ENCODE measurements at places on chromosomes 7 and 10. TPM values are rescaled to one million over a fixed set of nuclear protein-coding genes. Genes with fewer than 3 reads are reported as not detected.
A peak's percentile ranks its signal among the peaks of the same experiment; 100 is the strongest.

- no peaks in the 10 kb centered on the region for H3K36me3 ChIP-seq
- peaks cover 21% of the 10 kb centered on the region for H3K4me1 ChIP-seq
- peak overlapping the region; percentile 42 for H3K27ac ChIP-seq
- no peak overlapping the region for H3K4me3 ChIP-seq
- DNase-seq, result peak; percentile 82
Observed at GRCh38 chr7:81284576-81284975, 365.7 kb upstream of the SEMA3C start.

The KLF14 gene
- total RNA-seq, result not detected

- H3K27ac ChIP-seq, result no peak overlapping the region
- no peaks in the 10 kb centered on the region for H3K36me3 ChIP-seq
- peak; percentile 0 for DNase-seq
- H3K4me3 ChIP-seq, result no peak overlapping the region
- H3K27me3 ChIP-seq, result no peaks in the 10 kb centered on the region
Observed at GRCh38 chr7:122975341-122975740, 20.2 kb downstream of the TAS2R16 start.

DNA sequence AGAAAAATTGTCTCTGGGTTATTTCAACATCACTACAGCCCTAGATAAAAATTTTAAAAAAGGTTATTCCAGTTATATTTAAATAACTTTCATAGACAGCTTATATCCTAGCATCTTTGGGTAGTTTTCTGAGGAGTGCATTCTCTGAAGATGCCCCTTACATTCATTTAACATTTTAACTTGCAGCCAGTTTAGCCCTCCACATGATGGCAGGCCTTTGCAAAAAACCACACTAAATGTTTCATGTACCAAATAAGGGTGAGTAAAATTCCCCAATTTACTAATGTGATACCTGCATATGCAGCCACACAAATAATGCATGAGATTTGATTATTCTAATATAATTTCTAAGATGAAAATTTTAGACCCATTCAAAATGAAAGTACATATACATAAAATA is 108.4 kb upstream of the ZWINT start:
- no peaks in the 10 kb centered on the region for H3K36me3 ChIP-seq
- no peak overlapping the region for H3K27ac ChIP-seq
- no peaks in the 10 kb centered on the region for H3K27me3 ChIP-seq
- no peak overlapping the region for H3K4me3 ChIP-seq

The BRAF gene
- 6.7 TPM for total RNA-seq

DNA sequence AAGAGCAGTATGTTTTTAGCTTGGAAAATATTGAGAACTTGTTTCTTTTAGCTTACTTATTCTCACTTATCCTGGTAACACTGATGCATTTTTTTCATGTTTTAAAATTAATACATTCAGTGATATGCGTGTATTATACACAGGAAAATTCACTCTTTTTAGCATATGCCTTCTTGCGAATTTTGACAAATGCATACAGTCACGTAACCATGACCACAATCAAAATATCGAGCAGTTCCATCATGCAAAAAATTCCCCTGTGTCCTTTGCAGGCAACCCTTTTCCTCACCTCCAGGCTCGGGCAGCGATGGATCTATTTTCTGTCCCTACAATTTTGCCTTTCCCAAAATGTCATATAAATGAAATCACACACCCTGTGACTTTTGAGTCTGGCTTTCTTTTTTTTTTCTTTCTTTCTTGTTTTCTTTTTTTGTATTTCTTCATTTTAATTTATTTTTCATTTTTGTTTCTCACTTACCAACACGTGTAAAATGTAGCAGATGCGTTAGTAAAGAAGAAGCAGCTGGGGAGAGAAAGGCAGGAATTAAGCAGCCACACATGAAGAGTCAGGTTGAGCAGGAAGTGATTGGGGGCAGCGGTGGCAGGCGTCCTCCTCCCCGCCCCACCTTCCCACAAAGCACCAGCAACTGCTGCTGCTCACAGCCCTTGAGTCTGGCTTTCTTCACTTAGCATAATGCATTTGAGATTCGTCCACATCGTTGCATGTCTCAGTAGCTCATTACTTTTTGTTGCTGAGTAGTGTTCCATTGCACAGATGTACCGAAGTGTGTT is 29.9 kb downstream of the ADRB1 start:
- H3K36me3 ChIP-seq, result no peaks in the 10 kb centered on the region
- DNase-seq, result no peak
- H3K4me1 ChIP-seq, result no peaks in the 10 kb centered on the region
- H3K27me3 ChIP-seq, result peaks cover 5% of the 10 kb centered on the region
- no peak overlapping the region for H3K4me3 ChIP-seq

GRCh38 chr10:117929327-117930067 is 117.2 kb downstream of the RAB11FIP2 start:
- DNase-seq, result no peak
- H3K27me3 ChIP-seq, result 0 out of 2 replicates have a peak, but pooled peaks cover 7% of the 10 kb centered on the region
- H3K27ac ChIP-seq, result no peak overlapping the region
- no peaks in the 10 kb centered on the region for H3K36me3 ChIP-seq

GRCh38 chr7:38795593-38795992 is 113.4 kb downstream of the VPS41 start:
- no peak overlapping the region for H3K4me3 ChIP-seq
- H3K27me3 ChIP-seq, result no peaks in the 10 kb centered on the region
- H3K36me3 ChIP-seq, result peaks cover 1% of the 10 kb centered on the region
- H3K27ac ChIP-seq, result no peak overlapping the region
- DNase-seq, result peak; percentile 3

GRCh38 chr7:387132-388022 is 97.4 kb downstream of the FOXL3 start:
- H3K27me3 ChIP-seq, result peaks cover 18% of the 10 kb centered on the region
- no peaks in the 10 kb centered on the region for H3K36me3 ChIP-seq
- no peak overlapping the region for H3K27ac ChIP-seq
- no peaks in the 10 kb centered on the region for H3K4me1 ChIP-seq

DNA sequence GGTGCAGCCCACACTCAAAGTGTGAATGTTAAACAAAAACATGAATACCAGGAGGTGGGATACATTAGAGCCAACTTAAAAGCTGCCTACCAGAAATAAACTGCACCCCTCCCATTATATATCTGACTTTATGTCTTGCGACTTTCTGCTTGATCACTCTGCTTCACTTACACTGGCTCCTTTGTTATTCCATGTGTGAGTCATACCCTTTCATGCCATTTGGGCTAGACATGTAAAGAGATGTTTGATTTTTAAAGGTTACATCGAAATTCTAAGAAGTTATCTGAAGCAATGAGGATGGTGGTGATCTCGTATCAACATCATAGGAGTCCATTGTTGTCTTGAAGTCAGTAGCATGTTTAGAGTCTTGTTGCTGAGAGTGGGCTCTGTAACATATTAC is 31.6 kb upstream of the ETV1 start:
- peak; percentile 61 for DNase-seq
- H3K4me1 ChIP-seq, result peaks cover 31% of the 10 kb centered on the region
- H3K4me3 ChIP-seq, result no peak overlapping the region
- H3K27me3 ChIP-seq, result no peaks in the 10 kb centered on the region
- H3K27ac ChIP-seq, result no peak overlapping the region

DNA sequence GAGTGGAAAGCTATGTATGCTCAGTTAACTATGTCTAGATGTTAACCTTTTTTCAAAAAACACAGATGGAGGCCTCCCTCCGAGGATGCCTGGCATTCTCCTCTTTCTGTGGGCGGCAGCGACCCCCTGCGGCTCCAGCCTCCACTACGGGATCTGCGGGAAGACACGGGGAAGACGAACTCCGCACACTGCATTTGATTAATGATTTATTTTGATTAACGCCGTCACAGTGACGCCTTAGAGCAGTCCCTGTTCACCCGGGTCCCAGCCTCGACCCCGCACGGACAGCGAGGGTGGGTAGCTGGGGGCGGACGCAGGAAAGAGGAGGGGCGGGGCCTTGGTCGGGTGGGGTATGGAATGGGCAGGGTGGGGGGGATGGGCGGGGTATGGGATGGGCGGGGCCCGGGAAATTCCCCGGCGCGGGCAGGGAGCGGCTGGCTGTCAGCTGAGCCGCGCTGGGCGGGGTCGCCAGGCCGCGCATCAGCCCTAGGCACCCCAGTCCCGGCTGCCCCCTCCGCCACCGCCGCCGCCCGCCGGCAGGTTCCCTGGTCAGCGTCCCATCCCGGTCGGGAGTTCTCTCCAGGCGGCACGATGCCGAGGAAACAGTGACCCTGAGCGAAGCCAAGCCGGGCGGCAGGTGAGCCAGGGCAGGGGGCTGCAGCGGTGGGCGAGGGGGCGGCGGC is at the start of gene OPTN:
Gene OPTN (plus strand): TSS at position 498 of the 683 bp plus-strand sequence. CDS start 8,960 bp downstream, outside the sequence.
- H3K27me3 ChIP-seq, result no peaks in the 10 kb centered on the region
- peaks cover 20% of the 10 kb centered on the region for H3K4me1 ChIP-seq
- DNase-seq, result peak; percentile 89
- H3K27ac ChIP-seq, result peak within 1 kb of the TSS; percentile 62
- no peaks in the 10 kb centered on the region for H3K36me3 ChIP-seq

GRCh38 chr7:74230446-74231231 is 20.8 kb downstream of the LAT2 start:
- no peak for DNase-seq
- H3K4me1 ChIP-seq, result no peaks in the 10 kb centered on the region
- no peak overlapping the region for H3K27ac ChIP-seq
- no peaks in the 10 kb centered on the region for H3K27me3 ChIP-seq

DNA sequence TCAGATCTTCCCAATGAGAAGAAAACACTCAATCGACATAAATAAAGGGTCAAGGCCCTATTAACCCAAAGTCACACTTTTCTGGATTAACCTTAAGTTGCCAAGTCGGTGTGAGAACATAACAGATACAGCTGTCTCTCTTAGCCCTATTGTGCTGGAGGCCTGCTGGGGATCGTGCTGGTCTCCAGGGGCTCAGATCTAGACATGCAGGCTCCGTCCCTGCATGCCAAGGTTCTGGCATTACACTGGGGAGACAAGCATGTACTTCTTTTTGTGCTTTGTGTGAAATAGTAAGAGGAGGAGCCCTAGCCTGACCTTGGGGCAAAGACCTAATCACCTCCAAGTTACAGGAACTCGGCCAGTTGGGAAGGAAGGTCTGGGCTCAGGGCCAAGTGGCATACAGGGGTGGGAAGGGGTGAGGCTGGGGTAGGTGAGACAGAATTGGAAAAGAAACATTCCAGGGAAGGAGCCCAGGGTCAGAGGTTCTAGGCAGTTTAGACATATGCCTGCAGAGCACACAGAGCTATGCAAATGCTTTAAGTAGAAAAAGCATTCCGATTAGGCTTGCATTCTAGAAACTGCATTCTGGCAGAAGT is 216.4 kb downstream of the HECW1 start:
- H3K36me3 ChIP-seq, result no peaks in the 10 kb centered on the region
- no peak for DNase-seq
- H3K4me3 ChIP-seq, result no peak overlapping the region
- no peaks in the 10 kb centered on the region for H3K4me1 ChIP-seq
- no peaks in the 10 kb centered on the region for H3K27me3 ChIP-seq

DNA sequence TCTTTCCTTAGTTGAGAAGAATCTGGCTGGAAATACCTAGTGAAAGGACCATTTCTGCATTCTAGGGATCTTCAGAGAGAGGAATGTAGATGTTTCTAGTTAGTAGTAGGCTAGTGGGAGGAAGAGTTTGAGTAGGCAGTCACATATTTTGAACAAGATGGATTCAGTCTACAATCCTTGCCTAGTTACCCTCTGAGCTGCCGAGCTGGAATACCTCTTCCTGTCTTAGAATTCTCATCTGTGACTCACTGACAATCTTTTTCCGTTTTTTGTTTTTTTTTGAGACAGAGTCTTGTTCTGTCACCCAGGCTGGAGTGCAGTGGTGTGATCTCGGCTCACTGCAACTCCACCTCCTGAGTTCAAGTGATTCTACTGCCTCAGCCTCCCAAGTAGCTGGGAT is 30.7 kb upstream of the PLPP4 start:
- no peaks in the 10 kb centered on the region for H3K27me3 ChIP-seq
- no peak overlapping the region for H3K4me3 ChIP-seq
- peak; percentile 78 for DNase-seq
- H3K36me3 ChIP-seq, result no peaks in the 10 kb centered on the region
- peaks cover 33% of the 10 kb centered on the region for H3K4me1 ChIP-seq

The STEAP4 gene
- total RNA-seq, result not detected

The NT5C2 gene
- total RNA-seq, result 99.7 TPM

DNA sequence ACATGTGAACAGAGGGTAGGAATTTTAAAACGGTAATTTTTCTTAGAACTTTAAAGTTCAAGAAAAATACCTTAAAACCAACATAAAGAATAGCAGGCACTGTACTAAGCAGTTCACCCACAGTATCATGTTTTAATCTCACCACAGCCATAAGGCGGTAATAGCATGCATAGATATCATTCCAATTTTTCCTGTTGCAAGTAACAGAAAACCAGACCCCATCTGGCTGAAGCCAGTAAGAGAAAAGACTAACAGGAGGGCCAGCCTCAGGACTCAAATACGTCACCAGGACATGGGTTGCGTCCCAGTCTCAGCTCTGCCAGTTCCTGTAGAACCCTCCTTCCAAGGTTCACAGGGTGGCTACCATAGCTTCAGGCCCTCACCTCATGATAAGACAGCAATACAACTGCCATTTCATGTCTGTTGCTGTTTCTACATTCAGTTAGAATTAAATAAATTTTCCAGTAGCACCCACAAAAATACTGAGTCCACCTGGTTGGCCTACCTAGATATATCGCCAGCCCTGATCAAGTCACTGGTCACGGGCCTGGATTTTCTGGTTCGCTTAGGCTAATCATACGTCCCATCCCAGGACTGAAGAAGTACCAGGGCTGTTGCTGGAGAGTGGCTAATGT is 2.0 kb upstream of the RNF32 start:
- no peak overlapping the region for H3K27ac ChIP-seq
- peaks cover 7% of the 10 kb centered on the region for H3K4me1 ChIP-seq
- no peak overlapping the region for H3K4me3 ChIP-seq
- H3K36me3 ChIP-seq, result no peaks in the 10 kb centered on the region
- DNase-seq, result no peak
- no peaks in the 10 kb centered on the region for H3K27me3 ChIP-seq

DNA sequence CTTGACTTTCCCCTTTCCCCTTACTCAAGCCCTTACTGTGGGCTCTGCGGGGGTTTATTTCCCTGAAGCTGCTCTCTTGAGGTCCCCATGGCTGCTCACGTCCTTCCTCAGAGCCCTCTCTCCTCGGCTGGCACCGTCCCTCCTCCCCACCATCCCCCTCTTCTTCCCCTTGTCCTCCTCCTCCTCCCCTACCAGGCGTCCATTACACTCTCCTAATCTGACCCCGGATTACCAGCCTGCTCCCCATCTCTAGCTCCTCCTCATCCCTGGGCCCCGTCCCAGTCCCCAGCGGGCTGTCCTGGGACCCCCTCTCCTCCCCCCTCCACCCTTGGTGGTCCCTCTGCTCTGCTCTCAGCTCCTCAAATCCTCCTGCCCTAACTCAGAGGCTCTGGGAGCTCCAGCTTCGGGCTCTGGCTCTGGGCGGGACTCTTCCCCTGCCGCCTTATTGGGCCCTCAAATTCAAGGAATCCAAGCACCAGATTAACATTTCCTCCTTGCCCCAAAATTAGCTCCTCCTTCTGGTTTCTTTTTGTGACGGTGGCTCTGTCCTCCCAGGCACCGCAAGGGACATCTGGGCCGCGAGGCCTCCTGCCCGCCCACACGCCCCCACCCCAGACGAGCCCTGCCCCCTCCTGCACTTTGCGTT is 48.5 kb upstream of the LEP start:
- no peak overlapping the region for H3K4me3 ChIP-seq
- H3K4me1 ChIP-seq, result no peaks in the 10 kb centered on the region
- peaks cover 21% of the 10 kb centered on the region for H3K27me3 ChIP-seq

The MYL10 gene
- not detected for total RNA-seq

The ACTA2 gene
- total RNA-seq, result 161 TPM

The CDK1 gene
- 33.5 TPM for total RNA-seq

Measured in GM23248 (cell line).